ENCODE measurements at places on chromosomes 13 and 19.

GRCh38 chr13:23146811-23147625 is 33.8 kb upstream of the SGCG start:
- DNase-seq, result no peak

- no peak for DNase-seq
Measured at GRCh38 chr19:807627-808422, 10.6 kb downstream of the PTBP1 start.

- DNase-seq, result no peak
Measured at GRCh38 chr19:11447347-11448262, 12.2 kb downstream of the PRKCSH start.

- no peak for DNase-seq
Measured at GRCh38 chr13:111042661-111043226, 72.4 kb upstream of the ARHGEF7 start.

GRCh38 chr13:22496803-22497508 is 683.8 kb upstream of the SGCG start:
- no peak for DNase-seq

All from NCI-H524 (cell line).